GM12891 (cell line): ENCODE measurements at places on chromosomes 1 and 21.

DNA sequence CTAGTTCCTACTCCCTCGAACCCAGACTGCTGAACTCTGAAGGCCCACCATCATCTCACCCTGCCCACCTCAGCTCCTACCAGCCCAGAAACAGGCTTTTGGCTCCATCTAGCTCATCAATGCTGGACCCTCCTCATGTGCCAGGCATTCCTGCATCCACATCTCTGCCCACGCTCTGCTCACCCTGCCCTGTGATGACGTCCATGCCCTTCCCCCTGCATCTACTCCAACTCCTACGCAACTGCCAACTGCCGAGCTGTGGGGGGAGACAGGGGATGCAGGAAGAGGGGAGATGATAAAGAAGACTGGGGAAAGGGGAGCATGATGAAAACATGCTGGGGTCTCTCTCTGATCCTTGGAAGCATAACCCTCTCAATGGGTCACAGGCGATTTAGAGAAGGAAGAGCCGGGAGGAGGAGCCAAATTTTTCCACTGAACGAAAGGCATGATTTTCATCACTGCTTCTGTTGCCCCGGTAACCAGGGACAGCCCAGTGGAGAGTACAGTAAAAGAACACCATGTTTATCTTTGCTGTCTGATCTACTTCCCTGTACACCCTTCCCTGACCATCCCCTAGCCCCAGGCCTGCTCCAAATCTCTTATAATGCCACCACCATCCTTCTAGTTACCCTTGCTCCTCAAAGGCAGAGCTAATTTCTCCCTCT is 44.3 kb downstream of the CD34 start:
- DNase-seq, result no peak

GRCh38 chr1:107187399-107187798 is 46.6 kb downstream of the NTNG1 start:
- no peak for DNase-seq

DNA sequence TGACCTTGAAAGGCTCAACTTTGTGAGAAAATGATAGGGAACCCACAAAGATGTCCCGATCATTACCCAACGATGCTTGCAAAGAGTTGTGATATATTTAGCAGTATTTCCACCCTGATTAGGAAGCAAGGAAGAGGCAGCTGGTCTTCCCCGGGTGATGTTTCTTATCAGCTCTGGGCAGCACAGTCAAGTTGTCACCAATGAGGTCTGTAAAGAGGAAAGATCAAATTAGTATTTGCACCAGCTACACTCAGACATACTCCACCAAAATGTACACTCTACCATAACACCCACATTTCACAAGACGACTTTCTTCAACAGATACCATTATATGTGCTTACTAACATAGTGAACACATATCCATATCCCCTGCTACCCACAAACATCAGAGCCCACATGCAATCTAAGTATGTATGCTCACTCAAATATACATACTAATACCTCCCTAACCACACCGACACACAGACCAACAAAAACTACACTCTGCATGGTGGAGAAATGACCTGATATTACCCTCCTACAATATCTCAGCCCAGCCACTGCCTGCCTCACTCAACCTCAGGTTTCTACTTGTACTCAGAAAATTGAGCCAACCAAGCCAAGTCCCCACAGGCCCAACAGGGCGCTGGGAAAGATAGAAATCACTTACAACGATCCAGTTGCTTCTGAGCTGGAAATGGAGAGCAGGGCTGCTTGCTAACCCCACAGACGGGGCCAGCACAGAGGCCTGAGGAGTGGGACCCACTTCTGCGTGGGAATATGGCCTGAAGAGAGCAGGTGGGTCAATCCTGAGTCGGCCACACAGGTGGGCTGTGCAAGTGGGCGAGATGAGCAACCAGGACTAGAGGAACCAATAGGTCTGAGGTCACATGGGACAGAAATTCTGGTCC is 4.6 kb upstream of the BTG2 start:
- DNase-seq, result no peak

DNA sequence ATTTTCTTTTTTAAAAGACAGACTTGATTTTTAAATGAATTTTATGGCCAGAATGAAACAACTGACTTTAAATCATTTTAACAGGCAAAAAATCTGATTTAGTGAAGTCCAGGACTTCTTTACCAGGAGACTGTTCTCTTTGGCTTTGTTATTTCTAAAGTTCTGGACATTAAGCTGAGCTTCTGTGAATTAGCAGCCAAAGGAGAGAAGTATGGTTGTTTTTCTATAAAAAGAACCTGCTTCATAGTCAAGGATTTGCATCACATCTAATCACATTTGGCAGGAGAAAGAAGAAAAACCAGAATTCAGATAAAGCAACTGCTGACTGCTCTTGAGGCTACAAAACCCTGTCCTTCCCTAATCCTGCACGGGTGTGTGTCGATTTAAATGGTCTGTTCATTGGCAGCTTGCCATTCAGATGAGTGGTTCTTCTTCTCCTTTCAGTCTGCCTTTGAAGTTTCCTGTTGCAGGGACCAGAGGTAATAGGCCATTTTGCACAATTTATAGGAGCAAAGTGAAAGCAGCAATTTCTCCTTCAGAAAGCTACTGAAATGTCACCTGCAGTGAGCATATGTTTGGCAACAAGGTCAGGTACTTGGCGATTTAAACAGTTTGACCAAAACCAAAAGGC is 215.4 kb downstream of the OLFM3 start:
- no peak for DNase-seq

GRCh38 chr1:232890340-232890943 is 60.0 kb upstream of the NTPCR start:
- no peak for DNase-seq

- DNase-seq, result no peak
Measured at GRCh38 chr1:159084152-159084551, 7.6 kb upstream of the AIM2 start.

DNA sequence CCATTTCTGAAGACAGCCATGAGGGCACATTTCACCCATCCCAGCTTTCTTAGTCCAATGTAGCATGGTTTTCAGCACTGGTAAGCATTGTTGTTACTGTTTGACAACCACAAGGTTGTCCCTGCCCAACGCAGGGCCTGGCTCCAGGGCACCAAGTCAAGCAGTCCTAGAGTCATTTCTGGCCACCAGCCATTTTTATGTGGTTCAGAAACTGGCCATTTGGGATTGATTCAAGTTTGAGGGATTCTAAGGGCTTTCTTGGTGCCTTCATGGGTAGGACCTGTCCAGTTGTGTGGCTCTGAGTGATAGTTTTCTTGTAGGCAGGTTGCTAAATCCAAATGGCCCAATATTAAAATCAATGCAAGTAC is 535.4 kb upstream of the USP24 start:
- no peak for DNase-seq
